ENCODE measurements at places on chromosomes 13 and 19. TPM values are rescaled to one million over a fixed set of nuclear protein-coding genes. Genes with fewer than 3 reads are reported as not detected.

TNFAIP8L1 gene
- 23.5 TPM for total RNA-seq

KLF1 gene
- 0.41 TPM for total RNA-seq

ZNF681 gene
- 1.8 TPM for total RNA-seq

CYP4F8 gene
- total RNA-seq, result not detected

ZNF571 gene
- total RNA-seq, result 0.59 TPM

RASAL3 gene
- total RNA-seq, result 220 TPM

CGB5 gene
- total RNA-seq, result not detected

GPX4 gene
- 131 TPM for total RNA-seq

NLRP9 gene
- total RNA-seq, result not detected

ELSPBP1 gene
- not detected for total RNA-seq

NCR1 gene
- total RNA-seq, result not detected

MYO16 gene
- total RNA-seq, result not detected

FXYD1 gene
- not detected for total RNA-seq

ZNF667 gene
- not detected for total RNA-seq

ZNF780A gene
- 22.0 TPM for total RNA-seq

PTH2 gene
- total RNA-seq, result not detected

ILF3 gene
- total RNA-seq, result 396 TPM

CEACAM4 gene
- not detected for total RNA-seq

CYP2B6 gene
- total RNA-seq, result not detected

ZNF304 gene
- 9.7 TPM for total RNA-seq

PSG1 gene
- not detected for total RNA-seq

KCNC3 gene
- 17.2 TPM for total RNA-seq

ATP5F1D gene
- total RNA-seq, result 183 TPM

SMIM44 gene
- total RNA-seq, result not detected

COL4A1 gene
- 0.34 TPM for total RNA-seq

DZIP1 gene
- total RNA-seq, result not detected

CCDC8 gene
- total RNA-seq, result not detected

MCF2L gene
- total RNA-seq, result 0.56 TPM

MLLT1 gene
- total RNA-seq, result 45.6 TPM

COX7A1 gene
- total RNA-seq, result not detected

KL gene
- 0.32 TPM for total RNA-seq

ZNF728 gene
- not detected for total RNA-seq

ZNF135 gene
- 0.12 TPM for total RNA-seq

PEAK3 gene
- 1.2 TPM for total RNA-seq

BRME1 gene
- total RNA-seq, result 9.8 TPM

TNNI3 gene
- total RNA-seq, result 0.63 TPM
